Adipocyte (in vitro differentiated cells): ENCODE measurements at places on chromosomes 2 and 18.

GRCh38 chr18:37577051-37577611 is 11.5 kb upstream of the CELF4 start:
- no peak for DNase-seq

GRCh38 chr2:215274829-215275228 is 37.0 kb upstream of the ATIC start:
- DNase-seq, result no peak

DNA sequence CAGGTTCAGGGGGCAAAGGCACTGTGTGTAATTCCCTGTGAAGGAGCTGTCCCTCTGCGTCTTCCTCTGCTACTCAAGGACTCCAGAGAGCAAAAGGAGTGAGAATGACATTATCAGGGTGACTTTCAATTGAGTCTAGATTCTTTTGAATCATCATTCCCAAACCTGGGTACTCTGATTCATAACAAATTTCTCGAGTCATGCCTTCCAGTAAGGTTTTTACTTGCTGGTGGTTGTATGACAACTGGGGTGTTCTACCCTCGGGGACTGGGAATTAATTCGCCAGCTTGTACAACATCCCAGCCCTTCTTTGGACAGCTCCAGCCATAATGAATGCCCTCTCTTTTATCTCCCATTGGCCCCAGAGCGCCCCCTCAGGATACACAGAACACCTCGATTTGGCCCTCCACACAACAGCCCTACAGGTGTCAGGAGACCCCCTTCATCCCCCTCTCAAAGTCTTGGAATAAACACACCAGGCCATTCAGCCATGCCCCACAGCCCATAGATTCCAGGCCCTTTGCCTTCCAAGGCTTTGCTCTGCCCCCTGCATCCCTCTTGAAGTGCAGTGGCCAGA is 254.5 kb downstream of the KLHL29 start:
- DNase-seq, result no peak

DNA sequence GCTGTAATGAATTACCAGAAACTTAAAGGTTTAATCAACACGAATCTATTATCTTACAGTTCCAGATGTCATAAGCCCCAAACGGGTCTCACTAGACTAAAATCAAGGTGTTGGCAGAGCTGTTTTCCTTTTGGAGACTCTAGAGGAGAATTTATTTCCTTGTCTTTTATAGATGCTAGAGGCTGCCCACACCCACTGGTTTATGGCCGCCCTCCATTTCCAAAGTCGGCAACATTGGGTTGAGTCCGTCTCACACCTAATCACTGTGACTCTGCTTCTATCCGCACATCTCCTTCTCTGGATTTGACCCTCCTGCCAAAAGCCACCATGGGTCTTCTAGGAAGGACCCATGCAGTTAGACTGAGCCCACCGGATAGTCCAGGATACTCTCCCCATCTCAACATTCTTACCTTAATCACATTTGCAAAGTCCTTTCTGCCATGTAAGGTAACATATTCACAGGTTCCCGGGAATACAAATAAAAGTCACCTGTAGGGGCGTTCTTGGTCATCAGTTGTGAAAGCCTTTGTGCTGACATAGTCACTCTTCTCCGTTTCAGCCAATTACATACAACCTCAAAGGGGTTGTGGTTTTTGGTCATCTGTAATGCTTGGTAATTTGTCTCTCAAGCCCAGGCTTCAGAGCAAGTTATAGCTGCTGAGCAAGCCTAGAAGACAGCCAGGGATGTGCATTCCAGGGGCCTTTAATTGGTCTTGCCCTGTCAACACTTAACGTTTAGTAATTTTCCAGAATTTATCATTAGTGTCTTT is 179.4 kb downstream of the ANTXR1 start:
- DNase-seq, result no peak

GRCh38 chr18:34809451-34810072 is 99.5 kb downstream of the DTNA start:
- peak; percentile 52 for DNase-seq

DNA sequence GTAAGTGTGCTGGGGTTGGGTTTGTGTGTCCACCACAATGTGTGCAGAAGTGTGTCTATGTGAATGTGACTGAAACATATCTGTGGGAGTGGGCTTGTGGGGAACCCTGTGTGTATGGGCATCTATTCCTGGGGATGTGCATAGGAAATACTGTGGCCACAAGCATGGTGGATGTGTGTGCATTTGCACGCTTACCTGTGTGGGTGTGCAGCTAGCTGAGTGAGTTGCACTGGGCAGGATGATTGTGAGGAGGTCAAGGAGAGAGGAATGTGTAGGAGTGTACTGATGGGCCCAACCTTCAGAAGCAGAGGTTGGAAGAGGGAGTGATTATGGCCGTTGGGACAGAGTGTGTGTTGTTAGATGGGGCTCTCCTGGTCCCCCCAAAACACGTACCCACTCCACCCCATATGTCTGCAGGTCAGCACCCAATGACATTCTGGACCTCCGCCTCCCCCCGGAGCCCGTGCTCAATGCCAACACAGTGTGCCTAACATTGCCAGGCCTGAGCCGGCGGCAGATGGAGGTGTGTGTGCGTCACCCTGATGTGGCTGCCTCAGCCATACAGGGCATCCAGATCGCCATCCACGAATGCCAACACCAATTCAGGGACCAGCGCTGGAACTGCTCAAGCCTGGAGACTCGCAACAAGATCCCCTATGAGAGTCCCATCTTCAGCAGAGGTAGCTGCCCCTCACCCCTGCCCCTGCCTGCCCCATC is 1.2 kb downstream of the WNT10A start:
- no peak for DNase-seq

- DNase-seq, result no peak
Observed at GRCh38 chr2:233384811-233385488, 30.7 kb downstream of the DGKD start.

- no peak for DNase-seq
Observed at GRCh38 chr18:75785834-75786233, 358.3 kb upstream of the SMIM21 start.

GRCh38 chr2:127314193-127314988 is 20.4 kb upstream of the ERCC3 start:
- no peak for DNase-seq

DNA sequence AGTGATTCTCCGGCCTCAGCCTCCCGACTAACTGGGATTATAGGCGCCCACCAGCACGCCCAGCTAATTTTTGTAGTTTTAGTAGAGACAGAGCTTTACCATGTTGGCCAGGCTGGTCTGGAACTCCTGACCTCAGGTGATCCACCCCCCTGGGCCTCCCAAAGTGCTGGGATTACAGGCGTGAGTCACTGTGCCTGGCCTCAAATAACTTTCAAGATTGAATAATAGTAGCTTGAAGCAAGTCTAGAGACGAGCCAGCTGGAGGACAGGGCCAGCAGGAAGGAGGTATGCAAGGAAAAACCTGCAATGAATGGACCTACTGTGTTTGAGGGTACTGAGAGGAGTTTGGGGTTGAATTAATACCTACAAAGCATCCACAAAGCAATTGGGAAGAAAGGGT is 87.5 kb downstream of the MSH2 start:
- DNase-seq, result no peak

DNA sequence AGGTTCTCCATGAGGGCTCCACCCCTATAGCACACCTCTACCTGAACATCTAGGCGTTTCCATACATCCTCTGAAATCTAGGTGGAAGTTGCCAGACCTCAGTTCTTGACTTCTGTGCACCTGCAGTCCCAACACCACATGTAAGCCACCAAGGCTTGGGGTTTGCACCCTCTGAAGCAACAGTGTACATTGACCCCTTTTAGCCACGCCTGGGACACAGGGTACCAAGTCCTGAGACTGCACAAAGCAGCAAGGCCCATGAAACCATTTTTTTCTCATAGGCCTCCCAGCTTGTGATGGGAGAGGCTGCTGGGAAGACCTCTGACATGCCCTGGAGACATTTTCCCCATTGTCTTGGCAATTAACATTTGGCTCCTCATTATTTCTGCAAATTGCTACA is 20.0 kb downstream of the ARL6IP6 start:
- DNase-seq, result no peak

- DNase-seq, result no peak
Observed at GRCh38 chr2:162686336-162686735, 152.2 kb downstream of the KCNH7 start.

DNA sequence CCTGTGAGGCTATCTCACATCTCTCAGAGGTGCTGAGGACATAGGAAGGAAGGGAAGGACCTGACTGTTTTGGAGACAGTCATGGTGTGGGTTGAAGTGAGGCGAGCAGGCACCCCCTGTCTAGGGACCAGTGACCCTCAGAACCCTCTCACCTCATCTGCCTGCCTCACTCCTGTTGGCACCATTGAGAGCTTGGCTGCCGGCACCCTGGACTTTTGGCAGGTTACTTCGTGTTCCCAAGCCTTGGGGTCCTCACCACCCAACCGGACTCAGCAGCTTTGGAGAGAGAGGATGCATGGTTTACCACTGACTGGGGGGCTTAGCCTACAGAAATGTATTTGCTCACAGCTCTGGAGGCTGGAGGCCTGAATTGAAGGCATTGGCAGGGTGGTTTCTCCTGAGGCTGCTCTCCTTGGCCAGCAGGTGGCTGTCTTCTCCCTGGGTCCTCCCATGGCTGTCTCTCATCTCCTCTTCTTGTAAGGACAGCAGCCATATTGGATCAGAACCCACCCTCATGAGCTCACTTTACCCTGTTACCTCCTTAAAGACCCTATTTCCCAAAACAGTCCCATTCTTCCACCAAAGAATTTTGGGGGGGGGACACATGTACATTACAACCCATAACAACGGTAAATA is 142.0 kb downstream of the TSN start:
- peak; percentile 31 for DNase-seq

- DNase-seq, result no peak
Observed at GRCh38 chr2:16204886-16205620, 264.7 kb downstream of the MYCN start.

- DNase-seq, result no peak
Observed at GRCh38 chr2:161120775-161121174, 39.5 kb upstream of the TANK start.

- no peak for DNase-seq
Observed at GRCh38 chr2:83654091-83654611, 804.9 kb downstream of the SUCLG1 start.

- DNase-seq, result no peak
Observed at GRCh38 chr2:99974275-99974674, 168.1 kb downstream of the AFF3 start.

- DNase-seq, result peak; percentile 50
Observed at GRCh38 chr2:163800951-163801381, 65.2 kb upstream of the FIGN start.

GRCh38 chr18:60232541-60232940 is 140.0 kb downstream of the MC4R start:
- DNase-seq, result peak; percentile 18

DNA sequence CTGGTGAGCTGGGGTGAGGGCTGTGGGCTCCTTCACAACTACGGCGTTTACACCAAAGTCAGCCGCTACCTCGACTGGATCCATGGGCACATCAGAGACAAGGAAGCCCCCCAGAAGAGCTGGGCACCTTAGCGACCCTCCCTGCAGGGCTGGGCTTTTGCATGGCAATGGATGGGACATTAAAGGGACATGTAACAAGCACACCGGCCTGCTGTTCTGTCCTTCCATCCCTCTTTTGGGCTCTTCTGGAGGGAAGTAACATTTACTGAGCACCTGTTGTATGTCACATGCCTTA is 10.5 kb downstream of the PROC start:
- DNase-seq, result no peak

- peak; percentile 73 for DNase-seq
Observed at GRCh38 chr18:26091047-26091630, 726 bp upstream of the SS18 start.

GRCh38 chr2:142621287-142621686 is 256.2 kb upstream of the KYNU start:
- DNase-seq, result no peak

GRCh38 chr2:166700079-166700478 is 188.2 kb upstream of the XIRP2 start:
- peak; percentile 27 for DNase-seq

GRCh38 chr2:237011206-237011795 is 74.4 kb upstream of the COPS8 start:
- no peak for DNase-seq

DNA sequence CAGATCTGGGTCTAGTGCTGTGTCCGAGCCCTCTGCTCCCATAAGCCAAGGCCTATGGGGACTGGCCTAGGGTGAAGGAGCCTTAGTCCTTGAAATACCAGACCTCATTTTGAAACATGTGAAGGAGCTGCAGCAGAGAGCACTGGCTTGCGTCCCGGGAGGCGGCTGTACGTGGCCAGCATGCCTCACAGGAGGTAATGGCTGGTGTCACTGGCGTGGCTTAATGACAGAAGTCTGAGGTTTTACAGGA is 72.7 kb upstream of the OTOS start:
- no peak for DNase-seq

DNA sequence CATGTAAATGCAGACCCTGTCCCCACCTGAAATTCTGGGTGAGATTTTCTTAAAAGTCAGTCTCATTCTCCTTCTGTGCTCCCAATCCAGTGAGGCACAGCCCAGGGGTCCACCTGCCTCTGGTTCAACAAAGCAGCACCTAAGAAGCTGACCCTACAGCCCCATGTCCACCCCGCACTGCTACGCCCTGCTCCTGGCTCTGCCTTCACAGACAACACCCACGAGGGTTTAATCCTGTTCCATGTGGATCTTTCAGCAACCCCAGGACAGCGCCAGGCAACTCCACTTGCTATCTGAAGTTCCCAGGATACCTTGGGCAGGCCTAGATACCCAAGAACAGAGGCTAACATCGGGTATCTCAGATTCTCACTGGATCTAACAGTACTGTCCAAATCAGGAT is 44.9 kb downstream of the HDLBP start:
- DNase-seq, result no peak

DNA sequence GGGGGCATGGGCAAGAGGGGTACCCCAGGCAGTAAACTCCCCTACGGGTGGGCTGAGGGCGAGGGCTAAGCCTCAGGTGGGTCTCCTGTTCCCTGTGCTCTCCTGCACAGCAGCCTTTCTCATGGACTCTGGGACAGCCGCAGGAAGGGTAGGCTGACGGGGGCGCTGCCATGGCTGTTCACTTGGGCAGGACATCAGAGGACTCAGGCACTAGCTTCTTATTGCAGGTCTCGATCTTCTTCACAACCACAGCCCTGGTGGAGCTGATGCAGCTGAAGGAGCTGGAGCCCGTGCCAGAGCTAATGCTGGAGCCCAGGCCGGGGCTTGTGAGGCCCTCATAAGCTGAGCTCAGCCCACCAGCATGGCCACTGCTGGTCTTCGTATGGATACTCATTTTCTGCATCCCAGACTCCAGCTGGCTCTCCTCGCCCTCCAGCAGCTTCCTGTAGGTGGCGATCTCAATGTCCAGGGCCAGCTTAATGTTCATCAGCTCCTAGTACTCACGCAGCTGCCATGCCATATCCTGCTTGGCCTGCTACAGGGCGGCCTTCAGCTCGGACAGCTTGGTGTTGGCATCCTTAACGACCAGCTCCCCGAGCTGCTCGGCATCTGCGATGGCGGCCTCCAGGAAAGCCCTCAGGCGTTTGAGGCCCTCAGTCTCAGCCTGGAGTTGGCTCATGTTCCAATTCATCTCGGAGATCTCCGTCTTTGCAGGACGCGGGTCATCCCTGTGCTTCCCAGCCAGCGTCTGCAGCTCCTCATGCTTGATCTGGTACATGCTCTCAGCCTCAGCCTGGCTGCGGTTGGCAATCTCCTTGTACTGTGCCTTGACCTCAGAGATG is 359.8 kb upstream of the SETBP1 start:
- no peak for DNase-seq
